ENCODE measurements at places on chromosomes 1 and 21. TPM values are rescaled to one million over a fixed set of nuclear protein-coding genes. Genes with fewer than 3 reads are reported as not detected.

DNA sequence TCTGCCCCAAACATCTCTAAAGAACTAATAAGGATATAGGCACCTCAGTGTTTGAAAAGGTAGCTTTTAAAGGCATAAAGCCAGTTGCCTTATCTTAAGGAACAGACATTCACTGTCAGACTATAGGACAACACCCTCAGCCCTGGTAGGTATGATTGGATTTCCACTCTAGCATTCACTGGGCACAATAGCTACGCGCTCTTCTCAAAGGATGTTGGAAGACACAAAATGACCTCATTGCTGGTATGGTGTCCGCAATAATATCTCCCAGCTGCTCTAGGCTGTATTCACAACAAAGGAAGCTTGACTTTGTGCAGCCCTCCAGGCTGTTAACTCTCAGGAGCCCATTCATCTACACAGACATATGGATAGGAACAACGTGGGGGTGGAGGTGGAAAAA, 119.4 kb upstream of the CXADR start:
- H3K27me3 ChIP-seq, result no peaks in the 10 kb centered on the region
- no peaks in the 10 kb centered on the region for H3K36me3 ChIP-seq
- no peak overlapping the region for H3K27ac ChIP-seq
- H3K4me1 ChIP-seq, result no peaks in the 10 kb centered on the region

DNA sequence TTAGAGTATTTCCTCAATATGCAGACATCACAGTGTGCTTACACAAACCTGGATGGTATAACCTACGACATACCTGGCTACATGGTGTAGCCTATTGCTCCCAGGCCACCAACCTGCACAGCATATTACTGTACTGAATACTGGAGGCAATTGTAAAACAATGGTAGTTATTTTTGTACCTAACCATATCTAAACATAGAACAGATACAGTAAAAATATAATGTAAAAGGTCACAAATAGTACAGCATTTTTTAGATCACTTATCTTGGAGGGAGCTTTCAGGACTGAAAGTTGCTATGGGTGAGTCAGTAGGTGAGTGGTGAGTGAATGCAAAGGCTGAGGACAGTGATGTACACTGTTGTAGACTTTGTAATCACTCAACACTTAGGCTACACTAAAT, 492.3 kb downstream of the MRPL39 start:
- no peak overlapping the region for H3K4me3 ChIP-seq
- no peaks in the 10 kb centered on the region for H3K36me3 ChIP-seq
- no peak for DNase-seq
- no peaks in the 10 kb centered on the region for H3K4me1 ChIP-seq
- H3K27ac ChIP-seq, result no peak overlapping the region
- no peaks in the 10 kb centered on the region for H3K27me3 ChIP-seq

- no peaks in the 10 kb centered on the region for H3K27me3 ChIP-seq
- no peaks in the 10 kb centered on the region for H3K4me1 ChIP-seq
- no peak for DNase-seq
- no peak overlapping the region for H3K4me3 ChIP-seq
- H3K36me3 ChIP-seq, result no peaks in the 10 kb centered on the region
- H3K27ac ChIP-seq, result no peak overlapping the region
Observed at GRCh38 chr1:215651867-215652266, 84.8 kb downstream of the KCTD3 start.

CFHR3 gene
- polyA plus RNA-seq, result not detected
